ENCODE measurements at places on chromosomes 6 and 20.

GRCh38 chr6:85137865-85138264, 312.0 kb upstream of the NT5E start:
- DNase-seq: no peak

DNA sequence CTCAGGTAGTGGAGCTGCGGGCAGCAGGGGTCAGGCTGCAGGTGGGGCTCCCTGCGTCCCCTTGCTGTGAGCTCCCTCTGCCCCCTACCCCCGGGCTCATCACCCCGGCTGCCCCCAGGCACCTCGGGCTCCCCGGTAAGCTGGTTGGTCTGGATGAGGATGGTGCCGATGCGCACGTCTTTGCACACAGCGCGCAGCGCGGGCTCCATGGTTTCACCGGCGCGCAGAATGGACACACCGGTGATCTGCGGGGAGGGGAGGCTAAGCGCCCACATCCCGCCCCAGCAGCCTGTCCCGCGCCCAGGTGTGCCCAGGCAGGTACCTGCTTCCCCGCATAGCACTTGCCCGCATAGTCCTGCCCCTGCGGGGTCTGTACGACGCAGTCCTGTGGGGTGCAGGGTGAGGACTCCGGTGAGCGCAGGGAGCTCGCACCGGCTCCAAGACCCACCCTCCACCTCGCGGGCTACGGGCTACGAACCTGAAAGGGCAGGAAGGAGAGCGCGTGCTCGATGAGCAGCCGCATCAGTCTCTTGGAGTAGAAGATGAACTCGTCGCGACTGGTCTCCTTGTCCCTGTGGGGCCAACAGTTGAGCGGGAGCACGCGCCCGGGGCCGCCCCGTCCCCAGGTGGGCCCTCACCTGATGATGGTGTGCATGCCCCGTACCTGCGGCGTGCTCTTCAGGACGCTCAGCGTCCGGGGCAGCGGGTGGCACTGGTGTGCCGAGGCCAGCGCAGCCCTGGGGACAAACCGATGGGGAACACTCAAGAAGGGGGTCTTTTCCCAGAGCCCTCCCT, 15.5 kb downstream of the UCKL1 start:
- DNase-seq: no peak

GRCh38 chr6:115969930-115970273, 90.8 kb downstream of the FRK start:
- DNase-seq: no peak

GRCh38 chr6:159121486-159121885, 47.7 kb upstream of the FNDC1 start:
- DNase-seq: no peak

GRCh38 chr6:76275746-76276145, 203.3 kb upstream of the IMPG1 start:
- no peak for DNase-seq

GRCh38 chr20:2799688-2800520, 523 bp downstream of the CPXM1 start:
- DNase-seq: no peak

- no peak for DNase-seq
Measured at GRCh38 chr6:127192911-127193541, 73.6 kb upstream of the RNF146 start.

DNA sequence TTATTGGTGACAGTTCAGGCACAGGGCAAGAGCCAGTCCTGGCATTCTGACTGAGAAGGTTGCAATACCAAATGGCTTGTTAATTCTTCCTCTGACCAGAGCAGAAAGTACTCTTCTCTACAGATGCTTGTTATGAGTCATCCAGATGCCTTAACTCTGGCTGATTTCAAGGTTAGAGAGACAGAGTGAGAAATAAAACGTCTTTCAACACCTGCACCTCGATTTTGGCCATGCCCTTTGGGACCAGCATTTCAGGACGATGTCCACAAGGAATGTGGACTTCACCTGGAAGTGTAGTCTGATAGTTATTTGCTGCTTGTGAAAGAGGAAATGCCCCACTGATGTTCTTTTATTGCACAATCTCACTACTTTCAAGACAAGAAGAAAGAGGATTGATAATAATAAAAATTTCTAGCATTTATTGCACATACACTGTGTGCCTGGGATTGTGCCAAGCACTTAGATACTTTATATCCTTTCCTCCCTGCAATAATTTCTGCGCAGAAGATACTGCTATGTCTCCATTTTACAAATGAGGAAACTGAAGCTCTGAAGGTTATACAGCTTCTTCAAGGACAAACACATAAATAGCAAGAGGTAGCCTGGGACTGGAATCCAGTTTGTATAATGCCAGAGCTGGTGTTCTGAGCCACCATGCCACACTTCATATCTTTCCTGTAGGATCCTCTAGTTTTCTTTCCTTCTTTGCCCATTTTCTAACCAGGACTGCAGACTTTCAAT, 33.5 kb upstream of the MCM3 start:
- no peak for DNase-seq

DNA sequence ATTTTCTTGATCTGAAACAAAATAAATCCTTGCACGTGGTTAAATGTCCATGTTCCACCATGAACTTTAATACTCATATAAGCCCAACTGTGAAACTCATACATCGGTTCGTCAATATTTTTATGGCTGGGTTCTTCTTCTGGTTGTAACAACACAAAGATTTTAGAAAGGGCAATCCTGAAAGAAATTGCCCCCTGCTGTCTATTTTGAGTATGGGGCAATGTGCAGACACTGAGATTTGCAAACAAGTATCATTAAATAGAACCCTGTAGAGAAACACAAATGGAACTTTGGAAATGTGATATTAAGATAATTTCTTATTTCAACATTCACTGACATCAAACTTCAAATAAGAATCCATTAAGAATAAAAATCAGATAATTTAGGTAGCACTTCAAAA, 80.2 kb upstream of the PHACTR1 start:
- DNase-seq: no peak

DNA sequence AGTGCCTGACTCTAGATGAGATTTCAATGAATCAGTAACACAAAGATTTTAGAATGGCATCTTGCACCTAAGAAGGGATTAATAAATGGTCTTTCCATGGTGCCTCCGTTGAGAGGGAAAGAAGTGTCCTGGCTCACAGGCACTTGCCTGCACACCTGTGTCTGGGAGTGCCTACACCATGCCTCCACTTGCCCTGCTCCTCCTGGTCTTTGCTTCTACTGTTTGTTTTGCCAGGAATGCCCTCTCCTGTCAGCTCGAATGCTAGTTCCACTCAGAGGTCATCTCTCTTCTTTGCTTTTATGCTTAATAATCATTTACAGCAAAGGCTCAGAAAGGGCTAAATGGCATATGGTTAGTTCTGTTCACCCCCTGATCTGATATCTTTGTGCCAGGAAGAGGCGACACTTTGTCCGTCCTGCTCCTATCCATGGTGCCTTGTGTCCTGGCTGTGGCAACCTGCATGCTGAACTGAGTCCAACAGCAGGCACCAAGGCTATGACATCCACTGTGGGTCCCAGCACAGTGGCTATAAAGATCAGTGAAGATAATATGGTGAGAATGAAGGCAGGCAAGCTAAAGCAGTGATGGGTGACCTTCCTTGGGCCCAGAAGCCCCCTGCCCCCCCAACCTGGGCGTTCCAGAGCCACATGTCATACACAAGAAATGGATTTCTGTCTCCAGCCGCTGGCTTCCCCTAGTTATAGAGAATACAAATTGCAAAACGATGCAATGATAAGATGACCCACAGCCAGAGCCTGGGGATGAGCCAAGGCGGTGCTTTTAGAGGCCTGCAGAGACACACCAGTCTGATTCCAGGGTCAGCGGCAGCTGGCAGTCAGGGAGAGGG, 1.4 kb downstream of the C6orf132 start:
- no peak for DNase-seq

- no peak for DNase-seq
Measured at GRCh38 chr20:21303872-21304586, 898 bp downstream of the XRN2 start.

Data from NCI-H1436 (cell line).